ENCODE measurements at places on chromosomes 11 and 22. TPM values are rescaled to one million over a fixed set of nuclear protein-coding genes. Genes with fewer than 3 reads are reported as not detected.

PDE2A gene
- total RNA-seq, result 1.1 TPM

DNA sequence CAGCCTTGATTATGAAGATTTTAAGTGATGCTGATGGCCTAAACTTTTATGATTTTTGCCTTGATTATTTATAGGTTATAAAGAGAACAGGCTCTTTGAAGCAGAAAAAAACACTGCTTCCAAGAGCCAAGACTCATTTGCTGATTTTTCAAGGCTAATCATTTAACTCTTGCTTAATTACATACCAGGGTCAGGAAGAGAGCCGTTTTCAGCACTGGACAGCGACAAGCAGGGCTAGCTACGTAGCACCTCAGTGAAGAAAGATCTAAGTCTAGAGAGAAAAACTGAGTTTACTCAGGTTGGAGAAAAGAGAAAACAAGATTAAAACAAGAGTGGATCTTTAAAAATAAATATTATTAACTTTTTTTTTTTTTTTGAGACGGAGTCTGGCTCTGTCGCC is 615.4 kb upstream of the B3GAT1 start:
- H3K27me3 ChIP-seq, result peaks cover 10% of the 10 kb centered on the region
- H3K27ac ChIP-seq, result no peak overlapping the region
- no peaks in the 10 kb centered on the region for H3K4me1 ChIP-seq
- DNase-seq, result no peak
- no peaks in the 10 kb centered on the region for H3K36me3 ChIP-seq

DNA sequence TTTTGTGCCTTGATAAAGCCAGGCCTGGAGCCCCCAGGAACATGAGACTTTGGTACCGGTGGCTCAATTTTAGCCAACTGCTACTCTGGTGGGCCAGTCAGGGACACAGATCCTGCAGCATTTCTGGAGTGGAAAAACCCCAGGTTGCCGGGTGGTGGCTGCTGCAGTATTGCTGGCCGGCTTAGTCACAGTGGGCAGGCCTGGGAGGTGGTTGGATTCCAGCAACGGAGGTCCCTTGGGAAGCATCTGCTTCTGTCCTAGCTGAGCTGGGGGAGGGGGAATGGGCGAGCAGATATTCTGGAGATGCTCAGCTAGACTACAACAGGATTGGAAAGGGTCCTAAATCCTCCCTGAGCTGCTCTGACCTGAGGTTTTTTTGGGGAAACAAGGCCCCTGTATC is 31.6 kb upstream of the ACCSL start:
- DNase-seq, result no peak
- no peak overlapping the region for H3K4me3 ChIP-seq
- no peaks in the 10 kb centered on the region for H3K27me3 ChIP-seq
- H3K36me3 ChIP-seq, result no peaks in the 10 kb centered on the region

GLB1L2 gene
- total RNA-seq, result 1.4 TPM

GRCh38 chr11:95568281-95568680 is 221.3 kb downstream of the FAM76B start:
- DNase-seq, result no peak
- H3K27me3 ChIP-seq, result no peaks in the 10 kb centered on the region
- no peaks in the 10 kb centered on the region for H3K36me3 ChIP-seq
- no peak overlapping the region for H3K27ac ChIP-seq
- H3K4me1 ChIP-seq, result peaks cover 2% of the 10 kb centered on the region

- H3K36me3 ChIP-seq, result no peaks in the 10 kb centered on the region
- H3K27me3 ChIP-seq, result no peaks in the 10 kb centered on the region
- no peak overlapping the region for H3K27ac ChIP-seq
- no peaks in the 10 kb centered on the region for H3K4me1 ChIP-seq
- no peak overlapping the region for H3K4me3 ChIP-seq
- no peak for DNase-seq
Observed at GRCh38 chr11:37390576-37391083, 792.6 kb upstream of the RAG2 start.

HSPB2 gene
- not detected for total RNA-seq

Data from T-cell (primary cell).